ENCODE measurements at places on chromosomes 1 and 21. TPM values are rescaled to one million over a fixed set of nuclear protein-coding genes. Genes with fewer than 3 reads are reported as not detected.

Gene EFNA1
- 41.5 TPM for total RNA-seq

Gene SLC35A3
- total RNA-seq: 7.7 TPM

Gene CLCNKA
- total RNA-seq: 0.35 TPM

Gene RGS13
- 0.30 TPM for total RNA-seq

Gene OR2L5
- total RNA-seq: not detected

Gene CCDC17
- 1.0 TPM for total RNA-seq

Gene LRRC38
- total RNA-seq: not detected

Gene HTR1D
- total RNA-seq: not detected

Gene KRTAP19-6
- not detected for total RNA-seq

Gene CGN
- total RNA-seq: 0.27 TPM

Gene RASAL2
- total RNA-seq: 26.8 TPM

Gene MAP1LC3C
- 0.24 TPM for total RNA-seq

Gene WNT3A
- total RNA-seq: not detected

Gene FAM177B
- not detected for total RNA-seq

Gene UQCRH
- 1,143 TPM for total RNA-seq

Gene DNAJC28
- 5.7 TPM for total RNA-seq

Gene NR1I3
- not detected for total RNA-seq

DNA sequence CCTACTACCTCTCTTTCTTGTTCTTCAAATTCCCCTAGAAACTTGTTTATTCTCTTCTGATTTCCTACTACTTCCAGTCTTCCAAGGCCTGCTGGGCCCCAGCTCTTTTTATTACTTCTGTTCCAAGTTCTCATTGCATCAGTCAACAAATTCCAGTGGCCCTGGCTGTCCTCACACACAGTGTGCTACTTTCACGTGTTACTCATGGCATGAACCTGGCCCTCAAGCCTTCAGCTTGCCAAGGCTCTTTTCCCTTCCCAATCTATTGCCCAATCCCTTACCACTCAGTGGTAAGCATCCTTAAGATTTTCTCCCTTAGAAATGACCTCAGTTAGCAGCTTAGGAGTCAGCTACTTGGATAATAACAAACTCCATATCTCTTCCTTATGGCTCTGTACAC, 613.5 kb downstream of the LMO4 start:
- DNase-seq: no peak

GRCh38 chr1:94101613-94102525, 19.1 kb downstream of the ABCA4 start:
- DNase-seq: no peak

DNA sequence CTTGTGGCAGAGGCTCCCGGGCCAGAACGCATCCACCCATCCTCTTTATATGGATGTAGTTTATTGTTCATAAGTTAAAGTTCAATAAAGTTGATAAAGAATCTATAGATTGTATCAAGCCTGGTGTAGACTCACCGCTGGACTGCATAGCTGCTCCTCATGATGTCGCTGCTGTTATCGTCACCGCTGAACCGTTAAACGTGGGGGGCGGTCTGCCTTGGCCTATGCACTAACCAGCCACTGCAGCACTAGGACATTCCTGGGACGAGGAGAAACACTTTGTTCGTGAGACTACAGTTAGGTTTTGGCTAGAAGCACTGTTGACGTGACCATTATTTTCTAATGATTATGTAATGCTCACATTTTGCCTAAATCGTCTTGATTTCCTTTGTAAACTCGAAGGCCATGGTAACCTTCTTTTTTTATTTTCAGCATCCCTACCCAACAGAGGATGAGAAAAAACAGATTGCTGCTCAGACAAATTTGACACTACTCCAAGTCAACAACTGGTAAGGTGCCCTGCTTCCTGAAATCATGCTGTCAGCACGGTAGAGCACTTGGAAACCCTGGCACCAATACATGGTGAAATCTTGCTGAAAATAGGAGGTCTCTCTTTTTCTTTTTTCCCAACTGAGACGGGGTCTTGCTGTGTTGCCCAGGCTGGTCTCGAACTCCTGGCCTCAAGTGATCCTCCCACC, 50.2 kb downstream of the PKNOX1 start:
- DNase-seq: no peak

DNA sequence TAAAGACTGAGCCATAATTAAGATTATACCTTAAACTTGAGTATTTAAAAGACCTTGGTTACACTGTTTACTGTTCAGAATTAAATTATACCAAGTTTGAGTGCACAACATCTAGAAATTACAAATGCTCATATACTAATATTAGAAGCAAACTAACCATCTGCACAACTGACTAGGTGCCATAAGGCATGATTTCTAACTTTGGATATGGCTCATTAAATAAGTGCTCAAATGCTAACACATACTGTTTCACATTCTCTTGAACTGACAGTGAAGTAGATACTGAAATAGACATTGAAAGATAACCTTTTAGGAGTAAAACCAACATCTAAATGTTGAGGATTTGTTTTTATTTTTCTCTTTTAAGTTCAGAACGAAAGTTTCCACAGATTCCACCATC, 74.1 kb downstream of the PRKAA2 start:
- DNase-seq: no peak

DNA sequence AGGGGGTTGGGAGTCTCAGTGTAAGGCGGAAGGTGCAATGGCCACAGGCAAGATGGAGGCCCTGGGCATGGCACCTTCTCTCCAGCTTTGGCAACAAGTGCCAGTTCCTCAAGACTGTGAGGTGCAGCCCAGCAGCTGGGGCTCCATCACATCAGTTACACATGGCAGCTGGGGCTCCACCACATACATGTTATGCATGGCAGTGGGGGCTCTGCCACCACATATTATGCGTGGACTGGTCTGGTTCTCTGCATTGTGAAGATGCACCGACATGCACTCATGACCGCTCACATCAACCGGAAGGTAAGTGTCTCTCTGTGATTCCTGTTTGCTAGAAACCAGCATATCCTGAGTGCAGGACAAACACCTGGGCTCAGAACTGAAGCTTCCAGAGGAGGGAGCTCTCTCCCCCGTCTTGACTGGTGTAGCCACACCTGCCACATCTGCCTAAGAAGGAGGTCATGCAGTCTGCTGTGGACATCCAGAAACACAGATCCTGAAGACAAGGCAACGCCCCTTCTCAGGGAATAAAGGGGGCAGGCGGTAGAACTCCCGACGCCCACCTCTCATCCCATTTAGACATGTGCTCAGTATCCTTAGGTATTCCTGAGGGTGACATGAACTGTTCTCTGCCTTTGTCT, 104.1 kb upstream of the TMPRSS2 start:
- no peak for DNase-seq

- no peak for DNase-seq
Observed at GRCh38 chr1:89854140-89854539, 33.3 kb downstream of the LRRC8D start.

GRCh38 chr1:68594851-68595250, 98.0 kb upstream of the DEPDC1 start:
- DNase-seq: no peak

DNA sequence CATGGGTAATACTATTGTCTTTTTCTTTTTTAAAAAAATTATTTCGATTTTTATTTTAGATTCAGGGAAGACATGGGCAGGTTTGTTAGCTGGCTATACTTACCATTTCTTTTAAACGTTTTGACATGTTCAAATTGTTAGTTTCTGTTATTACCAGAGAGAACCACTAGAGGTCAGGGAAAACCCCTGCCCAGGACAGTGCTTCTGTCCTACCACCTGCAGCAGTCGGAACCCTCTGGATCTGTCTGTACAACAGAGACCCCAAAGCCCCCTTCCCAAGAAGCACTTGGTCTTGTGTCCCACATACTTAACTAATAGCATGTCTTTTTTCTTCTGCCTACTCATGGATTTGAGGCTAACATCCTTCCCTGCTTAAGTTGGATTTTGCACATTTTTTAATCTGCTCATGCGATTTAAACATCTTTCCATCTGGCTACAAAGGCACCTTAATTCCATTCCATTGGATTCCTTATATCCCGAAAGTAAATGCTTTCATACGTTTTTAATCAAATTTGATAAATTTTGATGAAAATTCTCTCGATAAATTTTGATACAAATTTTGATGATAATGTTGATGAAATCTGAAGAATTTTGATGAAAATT, 10.0 kb upstream of the C1orf115 start:
- no peak for DNase-seq

DNA sequence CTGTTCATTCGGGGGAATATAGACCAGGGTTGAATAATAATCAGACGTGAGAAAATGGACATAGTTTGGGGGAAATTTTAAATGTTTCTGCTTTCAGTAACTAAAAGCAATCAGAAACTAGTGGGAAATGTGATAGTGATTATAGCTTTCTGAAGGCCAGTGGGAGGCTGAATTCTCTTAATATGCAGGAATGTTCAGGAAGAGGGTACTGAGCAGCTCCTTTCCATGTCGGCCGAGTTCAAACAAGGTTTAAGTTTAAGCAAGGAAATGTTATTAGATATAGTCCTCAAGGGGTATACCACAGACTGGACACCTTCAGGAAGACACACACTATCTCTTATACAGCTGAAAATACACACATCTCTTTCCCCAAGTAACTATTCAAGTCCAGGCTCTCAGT, 105.5 kb downstream of the HHAT start:
- no peak for DNase-seq

GRCh38 chr1:230982696-230983095, 3.8 kb downstream of the ARV1 start:
- no peak for DNase-seq

GRCh38 chr1:115654125-115654524, 12.4 kb downstream of the VANGL1 start:
- DNase-seq: no peak

DNA sequence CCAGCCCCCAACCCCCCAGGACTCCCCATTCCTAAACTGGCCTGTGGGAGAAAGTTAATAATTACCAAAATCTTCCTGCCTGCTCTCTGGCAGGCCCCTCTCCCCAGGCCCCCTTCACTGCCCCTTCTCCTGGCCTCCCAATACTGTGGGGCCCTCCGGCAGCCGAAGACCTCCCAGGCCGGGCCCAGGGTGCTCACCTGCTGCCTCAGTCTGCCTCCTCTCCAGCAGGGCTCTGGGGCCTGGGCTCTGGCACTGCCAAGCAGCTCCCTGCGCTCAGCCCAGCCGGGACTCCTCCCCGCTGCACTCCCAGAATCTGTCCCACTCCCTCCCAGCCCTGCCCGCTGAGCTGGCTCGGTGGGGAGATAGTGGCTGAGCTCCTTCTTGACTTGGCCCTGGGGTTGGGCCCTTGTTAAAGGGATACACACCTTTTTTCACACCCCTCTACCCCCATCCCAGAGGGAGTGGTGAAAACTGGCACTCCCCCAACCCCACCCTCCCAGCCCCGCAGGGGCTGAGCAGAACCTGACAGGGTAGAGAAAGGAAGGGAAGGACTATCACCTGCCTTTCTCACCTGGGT, at the start of gene S100A16:
Gene S100A16, minus strand, starts transcription at position 383 of the 577 bp plus-strand sequence. CDS start 4,986 bp downstream, outside the sequence.
- peak; percentile 86 for DNase-seq

- no peak for DNase-seq
Observed at GRCh38 chr1:18217398-18218043, 109.9 kb downstream of the IGSF21 start.

- no peak for DNase-seq
Observed at GRCh38 chr1:165424454-165425216, 20.3 kb downstream of the RXRG start.

GRCh38 chr1:195005338-195005737, 1602.9 kb downstream of the KCNT2 start:
- no peak for DNase-seq

DNA sequence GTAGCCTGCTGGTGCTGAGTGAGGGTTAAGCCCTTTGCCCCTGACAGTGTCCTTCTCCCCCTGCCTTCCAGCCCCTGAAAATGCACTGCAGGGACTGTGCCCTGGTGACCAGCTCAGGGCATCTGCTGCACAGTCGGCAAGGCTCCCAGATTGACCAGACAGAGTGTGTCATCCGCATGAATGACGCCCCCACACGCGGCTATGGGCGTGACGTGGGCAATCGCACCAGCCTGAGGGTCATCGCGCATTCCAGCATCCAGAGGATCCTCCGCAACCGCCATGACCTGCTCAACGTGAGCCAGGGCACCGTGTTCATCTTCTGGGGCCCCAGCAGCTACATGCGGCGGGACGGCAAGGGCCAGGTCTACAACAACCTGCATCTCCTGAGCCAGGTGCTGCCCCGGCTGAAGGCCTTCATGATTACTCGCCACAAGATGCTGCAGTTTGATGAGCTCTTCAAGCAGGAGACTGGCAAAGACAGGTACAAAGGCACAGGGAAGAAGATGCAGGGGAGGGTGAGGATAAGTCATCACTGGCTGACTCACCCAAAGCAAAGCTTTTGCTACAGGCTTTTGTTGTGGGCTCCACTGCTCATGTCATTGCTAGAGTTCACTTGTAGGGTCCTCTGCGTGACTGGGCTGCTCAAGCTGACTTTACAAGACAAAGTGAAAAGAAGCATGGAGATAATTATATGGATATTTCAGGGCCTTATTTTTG, 174.9 kb downstream of the PIGK start:
- DNase-seq: no peak

GRCh38 chr1:54846716-54847284, 40.2 kb downstream of the DHCR24 start:
- DNase-seq: no peak

DNA sequence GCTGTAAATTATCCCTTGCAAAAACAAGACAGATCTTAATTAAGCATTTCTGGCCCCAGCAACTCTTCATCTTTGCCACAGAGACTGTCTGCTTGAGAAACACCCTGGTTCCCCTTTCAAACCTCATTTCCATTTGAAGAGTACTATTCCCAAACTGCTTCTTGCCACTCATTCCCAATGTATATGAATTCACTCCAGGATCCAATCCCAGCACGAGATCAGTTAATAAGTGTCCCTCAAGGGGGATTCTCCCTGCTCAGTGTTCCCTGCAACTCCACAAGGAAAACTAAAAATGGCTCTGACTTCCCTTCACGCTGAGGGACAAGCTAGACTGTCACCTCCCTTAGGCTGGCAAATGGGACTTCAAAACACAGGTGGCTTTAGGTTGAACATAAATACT, 173.2 kb downstream of the SIPA1L2 start:
- DNase-seq: no peak

DNA sequence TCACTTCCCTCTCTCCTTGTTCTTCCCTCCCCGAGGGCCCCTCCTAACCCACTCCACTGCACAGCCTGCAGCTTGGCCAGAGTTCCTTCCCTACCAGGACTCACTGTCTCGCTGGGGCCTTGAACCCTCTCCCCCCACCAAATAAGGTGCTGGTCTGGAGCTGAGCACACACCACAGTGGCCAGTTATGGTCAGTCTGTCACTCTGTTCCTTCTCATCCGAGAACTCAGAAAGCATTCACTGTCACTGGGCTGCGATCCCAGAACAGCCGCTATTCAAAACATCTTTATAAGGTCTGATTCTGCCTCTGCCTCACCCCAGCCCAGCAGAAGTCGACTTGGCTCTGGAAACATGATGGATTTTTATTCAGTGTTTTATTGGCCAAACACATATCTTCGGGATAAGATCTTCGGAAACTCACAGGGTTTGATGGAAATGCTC, 19.8 kb upstream of the LBR start:
- no peak for DNase-seq
